ENCODE measurements at places on chromosomes 6 and 20. TPM values are rescaled to one million over a fixed set of nuclear protein-coding genes. Genes with fewer than 3 reads are reported as not detected.

The CLDN20 gene
- total RNA-seq: not detected

The PAK5 gene
- total RNA-seq: not detected

The ZNF334 gene
- total RNA-seq: 1.8 TPM

The SRMS gene
- total RNA-seq: not detected

The NHSL1 gene
- total RNA-seq: 4.6 TPM

The BPIFB2 gene
- not detected for total RNA-seq

The BMP6 gene
- total RNA-seq: 5.4 TPM

The CST2 gene
- 10.8 TPM for total RNA-seq

The ANGPT4 gene
- not detected for total RNA-seq

The POPDC3 gene
- total RNA-seq: 0.92 TPM

The HTR1B gene
- 0.06 TPM for total RNA-seq

The NKX2-2 gene
- total RNA-seq: not detected

The GSTA2 gene
- not detected for total RNA-seq

The IL17A gene
- not detected for total RNA-seq

The MED23 gene
- total RNA-seq: 23.3 TPM

The MARCKS gene
- 74.2 TPM for total RNA-seq

The LIME1 gene
- total RNA-seq: 2.1 TPM

The RAMACL gene
- total RNA-seq: 2.1 TPM

The TMEM217 gene
- 1.8 TPM for total RNA-seq

The FUT9 gene
- total RNA-seq: not detected

The C6orf58 gene
- not detected for total RNA-seq

The CITED2 gene
- 63.8 TPM for total RNA-seq

The FHL5 gene
- not detected for total RNA-seq

The ENPP1 gene
- 1.9 TPM for total RNA-seq

The SYTL3 gene
- 1.7 TPM for total RNA-seq

The GSTA1 gene
- total RNA-seq: not detected

The PGBD1 gene
- total RNA-seq: 4.1 TPM

The ADGB gene
- total RNA-seq: not detected

The PTCRA gene
- not detected for total RNA-seq

The ADGRF4 gene
- under 0.01 TPM for total RNA-seq

The PLTP gene
- total RNA-seq: 41.9 TPM

The HLA-DRB1 gene
- total RNA-seq: 0.13 TPM

The PRPH2 gene
- 0.79 TPM for total RNA-seq

The PARD6B gene
- 0.26 TPM for total RNA-seq

The PLAGL1 gene
- 10.6 TPM for total RNA-seq

The SOX18 gene
- total RNA-seq: 0.56 TPM

The ESF1 gene
- total RNA-seq: 19.4 TPM

The NSFL1C gene
- total RNA-seq: 21.0 TPM

The SNX5 gene
- total RNA-seq: 79.0 TPM

The HLA-G gene
- total RNA-seq: not detected

The LY6G5B gene
- 2.0 TPM for total RNA-seq

The RING1 gene
- total RNA-seq: 31.0 TPM

The SLC22A3 gene
- total RNA-seq: 0.92 TPM

The EDN1 gene
- 5.2 TPM for total RNA-seq

The MYO6 gene
- 33.1 TPM for total RNA-seq

The LTB gene
- not detected for total RNA-seq

The SRSF12 gene
- total RNA-seq: under 0.01 TPM

The BPIFA1 gene
- total RNA-seq: not detected

The IPCEF1 gene
- total RNA-seq: 0.12 TPM

The RBPJL gene
- total RNA-seq: not detected

The LY6G6C gene
- not detected for total RNA-seq

The AAR2 gene
- total RNA-seq: 19.9 TPM

The PSMB9 gene
- 23.4 TPM for total RNA-seq

The EFCAB8 gene
- 0.50 TPM for total RNA-seq

The ZHX3 gene
- 22.5 TPM for total RNA-seq

Data from aortic smooth muscle cell (primary cell).